Stimulated activated CD8-positive, alpha-beta memory T cell treated with anti-CD3 and anti-CD28 coated beads, Interleukin-7, amount 100 ng/mL, for 48 hours (primary cell): ENCODE measurements at places on chromosomes 2 and 18.

DNA sequence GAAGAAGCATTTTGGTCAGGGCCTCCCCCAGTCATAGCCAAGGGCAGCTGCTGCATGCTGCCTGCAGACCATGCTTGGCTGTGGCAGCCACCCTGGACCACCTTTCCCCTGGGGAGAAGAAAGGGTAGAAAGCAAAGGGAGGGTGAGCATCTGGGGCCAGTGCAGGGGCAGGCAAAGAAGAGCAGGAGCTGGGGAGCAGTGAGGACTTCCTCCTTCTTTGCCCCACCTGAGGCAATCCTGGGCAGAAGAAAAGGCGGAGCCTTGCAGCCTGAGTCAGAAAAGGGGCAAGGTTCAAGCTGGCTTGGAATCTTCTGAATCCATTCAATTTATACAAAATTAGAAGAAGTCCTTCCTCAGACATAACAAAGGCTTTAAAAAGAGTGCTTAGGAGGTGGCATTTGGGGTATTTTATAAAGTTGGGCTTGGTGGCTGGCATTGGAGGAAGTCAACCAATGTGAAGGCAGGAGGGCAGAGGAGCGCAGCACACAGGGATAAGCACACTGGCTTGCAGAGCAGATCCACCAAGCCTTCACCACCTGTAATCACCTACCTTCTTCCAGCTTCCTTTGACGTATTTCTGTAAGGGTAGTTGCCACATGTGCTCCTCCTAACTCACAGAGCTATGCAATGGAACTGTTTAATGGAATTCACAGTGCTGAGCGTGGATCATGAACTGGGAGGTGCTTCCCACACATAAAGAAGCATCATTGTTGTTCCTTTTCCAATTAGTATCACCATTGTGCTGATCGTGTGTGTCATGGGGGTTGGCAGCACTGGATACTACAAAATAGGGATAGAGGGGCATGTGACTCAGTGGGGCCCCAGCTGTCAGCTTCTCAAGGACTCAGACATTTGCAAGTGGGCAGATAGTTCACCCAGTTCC lies 154.4 kb upstream of the EPAS1 start:
- no peak for DNase-seq

- DNase-seq: no peak
Measured at GRCh38 chr2:179096090-179096489, 46.2 kb upstream of the CCDC141 start.

DNA sequence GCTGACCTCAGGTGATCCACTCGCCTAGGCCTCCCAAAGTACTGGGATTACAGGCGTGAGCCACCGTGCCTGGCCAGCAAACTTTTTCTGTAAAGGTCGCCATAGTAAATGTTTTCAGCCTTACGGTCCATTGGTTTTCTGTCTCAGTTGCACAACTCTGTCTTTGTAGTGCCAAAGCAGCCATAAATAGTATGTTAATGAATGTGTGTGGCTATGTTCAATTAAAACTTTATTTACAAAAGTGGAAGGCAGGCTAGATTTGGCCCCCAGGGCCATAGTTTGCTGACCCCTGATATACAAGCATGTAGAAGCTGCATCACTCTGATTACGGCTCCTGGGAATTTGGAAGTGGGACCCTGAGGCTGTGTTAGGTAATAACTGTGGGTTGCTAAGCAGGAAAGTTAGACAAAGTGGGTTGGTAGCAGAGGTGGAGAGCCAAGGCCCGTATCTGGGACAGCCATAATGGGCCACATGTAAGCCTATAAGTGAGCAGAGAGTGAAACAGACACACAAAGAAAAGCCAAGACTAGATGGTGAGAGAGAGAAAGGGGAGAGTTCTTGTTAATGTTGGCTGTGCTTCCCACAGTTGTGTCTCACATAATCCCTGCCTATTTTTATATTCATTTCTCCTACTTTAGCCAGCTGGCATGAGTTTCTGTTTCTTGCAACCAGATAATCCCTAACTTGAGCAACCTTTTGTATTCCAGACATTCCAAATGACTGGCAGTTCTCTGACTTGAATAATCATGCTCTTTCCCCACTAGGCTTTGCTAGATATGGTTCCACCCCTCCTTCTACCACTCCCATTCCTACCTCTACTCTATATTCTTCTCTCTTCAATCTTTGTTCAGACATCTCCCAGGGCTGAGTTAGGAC lies 223.3 kb upstream of the STON1 start:
- DNase-seq: no peak

DNA sequence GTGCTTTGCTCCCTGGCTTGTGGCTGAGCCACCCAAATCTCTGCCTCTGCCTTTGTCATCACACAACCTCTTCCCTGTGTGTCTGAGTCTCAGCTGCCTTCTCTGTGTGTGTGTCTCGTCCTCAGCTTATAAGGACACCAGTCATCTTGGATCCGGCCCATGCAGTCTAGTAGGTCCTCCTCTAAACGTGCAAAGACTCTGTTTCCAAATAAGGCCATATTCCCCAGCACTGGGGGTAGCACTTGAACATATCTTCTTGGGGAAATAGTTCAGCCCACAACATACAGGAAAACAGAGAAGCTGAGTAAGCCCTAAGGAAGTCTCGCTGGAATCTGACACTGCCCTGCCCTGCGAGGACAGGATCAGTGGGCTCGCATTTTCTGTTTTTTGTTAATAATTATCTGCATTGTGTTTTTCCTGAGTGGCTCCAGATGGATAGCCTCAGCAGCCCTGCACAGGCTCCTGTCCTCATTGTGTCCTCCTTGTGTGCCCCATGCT lies 42.1 kb downstream of the MTCL1 start:
- DNase-seq: no peak

DNA sequence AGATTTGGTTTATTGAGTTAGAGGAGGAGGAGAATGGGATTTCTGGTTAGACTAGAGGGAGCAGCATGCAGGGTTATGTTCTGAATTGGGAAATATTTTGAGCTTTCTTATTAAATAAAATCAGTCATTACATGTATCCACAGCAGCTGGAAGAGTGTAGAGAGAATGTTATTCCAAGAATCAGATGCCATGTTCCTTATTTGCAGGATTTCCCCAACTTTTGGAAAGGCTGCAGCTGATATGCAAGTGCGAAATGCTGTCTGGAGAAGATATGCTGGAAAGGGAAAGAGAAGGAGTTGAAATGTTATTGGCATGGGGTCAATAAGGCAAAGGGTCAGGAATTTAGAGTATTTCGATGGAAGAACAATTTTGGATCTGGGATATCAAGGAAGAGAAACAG lies 255.8 kb downstream of the MTX2 start:
- no peak for DNase-seq

- DNase-seq: no peak
Measured at GRCh38 chr2:201882353-201883090, 76.2 kb downstream of the CDK15 start.

- no peak for DNase-seq
Measured at GRCh38 chr18:23003289-23003688, 70.2 kb downstream of the RBBP8 start.
